ENCODE measurements at places on chromosomes 12 and 14.

- no peak for DNase-seq
Measured at GRCh38 chr12:40508421-40508820, 183.8 kb upstream of the CNTN1 start.

- no peak for DNase-seq
Measured at GRCh38 chr12:104478396-104479122, 21.8 kb downstream of the CHST11 start.

DNA sequence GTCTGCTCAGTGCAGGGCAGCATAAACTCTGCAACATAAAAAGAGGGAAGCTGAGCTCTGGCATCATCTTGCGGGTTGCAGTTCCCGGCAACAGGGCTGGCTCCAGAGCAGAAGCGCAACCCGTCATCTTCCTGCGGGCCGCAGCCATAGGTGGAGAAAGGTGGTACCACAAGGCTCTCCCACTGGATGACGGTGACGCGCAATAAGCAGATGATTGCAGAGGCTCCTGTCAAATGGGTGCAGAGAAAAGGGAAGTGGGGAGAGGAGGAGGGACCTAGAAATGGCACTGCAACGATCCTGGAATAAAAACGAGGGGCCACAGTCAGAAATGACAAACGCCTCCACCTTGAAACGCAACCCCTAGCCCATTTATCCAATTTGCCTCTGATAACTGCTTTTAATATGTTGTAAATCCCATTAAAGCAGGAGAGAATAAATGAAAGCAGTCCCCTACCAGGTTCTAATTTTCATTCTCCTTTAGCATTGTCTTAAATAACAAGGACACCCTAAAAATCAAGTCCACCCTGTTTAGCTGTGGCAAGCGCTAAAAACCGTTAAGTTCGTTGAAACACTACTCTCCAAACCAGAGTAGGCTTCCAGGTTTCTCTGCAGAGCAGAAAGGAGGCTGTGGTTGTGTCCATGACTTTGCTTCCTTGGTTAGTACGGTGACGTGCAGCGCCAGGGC lies 30.9 kb upstream of the TUBA1C start:
- DNase-seq: peak; percentile 76

- DNase-seq: no peak
Measured at GRCh38 chr12:111993292-111994150, 19.4 kb downstream of the TMEM116 start.

- no peak for DNase-seq
Measured at GRCh38 chr14:38280081-38280480, 24.2 kb upstream of the CLEC14A start.

DNA sequence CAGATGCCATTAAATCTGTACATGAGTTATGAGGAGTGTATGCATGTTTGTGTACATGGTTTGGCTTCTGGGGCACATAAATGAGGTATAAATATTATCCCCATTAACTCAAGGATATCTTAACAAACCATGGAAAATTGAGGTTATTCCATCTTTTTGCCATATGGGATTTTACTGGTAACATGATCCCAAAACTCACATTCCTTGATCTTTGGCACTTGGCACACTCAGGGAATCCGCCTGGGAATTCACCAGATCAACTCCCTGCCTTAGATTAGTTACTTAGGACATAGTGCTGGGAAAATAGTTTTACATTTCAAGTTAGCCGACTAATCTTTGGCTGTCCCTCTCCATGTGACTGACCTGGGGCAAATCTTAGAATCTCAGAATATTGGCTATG lies 16.9 kb downstream of the CDKN1B start:
- DNase-seq: no peak
